ENCODE measurements at places on chromosomes 1 and 21.
A peak's percentile ranks its signal among the peaks of the same experiment; 100 is the strongest.

GRCh38 chr1:153599847-153600246 lies 13.1 kb downstream of the S100A16 start:
- no peak for DNase-seq

GRCh38 chr1:31258581-31258980 lies 18.9 kb upstream of the NKAIN1 start:
- no peak for DNase-seq

DNA sequence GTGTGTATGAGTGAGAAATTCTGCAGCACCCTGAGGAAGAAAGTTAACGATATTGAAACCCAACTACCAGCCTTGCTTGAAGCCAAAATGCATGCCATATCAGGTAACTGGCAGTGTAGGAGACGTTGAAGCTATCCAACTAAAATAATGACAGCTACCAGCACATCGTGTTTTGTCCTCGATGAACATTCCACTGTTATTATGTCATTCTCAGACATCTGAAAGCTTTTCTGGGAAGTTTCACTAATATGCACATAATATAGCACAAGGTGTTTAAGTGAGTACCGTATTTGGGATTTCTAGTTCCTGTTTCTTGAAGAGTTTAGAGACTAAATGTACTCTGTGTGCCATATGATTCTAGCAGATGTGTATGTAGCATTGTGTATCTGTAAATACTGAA lies 173.5 kb downstream of the DISC1 start:
- DNase-seq: peak; percentile 34

- DNase-seq: no peak
Observed at GRCh38 chr21:37534431-37534830, 167.9 kb downstream of the DYRK1A start.

- DNase-seq: no peak
Observed at GRCh38 chr1:45922813-45923212, 119.4 kb downstream of the MAST2 start.

DNA sequence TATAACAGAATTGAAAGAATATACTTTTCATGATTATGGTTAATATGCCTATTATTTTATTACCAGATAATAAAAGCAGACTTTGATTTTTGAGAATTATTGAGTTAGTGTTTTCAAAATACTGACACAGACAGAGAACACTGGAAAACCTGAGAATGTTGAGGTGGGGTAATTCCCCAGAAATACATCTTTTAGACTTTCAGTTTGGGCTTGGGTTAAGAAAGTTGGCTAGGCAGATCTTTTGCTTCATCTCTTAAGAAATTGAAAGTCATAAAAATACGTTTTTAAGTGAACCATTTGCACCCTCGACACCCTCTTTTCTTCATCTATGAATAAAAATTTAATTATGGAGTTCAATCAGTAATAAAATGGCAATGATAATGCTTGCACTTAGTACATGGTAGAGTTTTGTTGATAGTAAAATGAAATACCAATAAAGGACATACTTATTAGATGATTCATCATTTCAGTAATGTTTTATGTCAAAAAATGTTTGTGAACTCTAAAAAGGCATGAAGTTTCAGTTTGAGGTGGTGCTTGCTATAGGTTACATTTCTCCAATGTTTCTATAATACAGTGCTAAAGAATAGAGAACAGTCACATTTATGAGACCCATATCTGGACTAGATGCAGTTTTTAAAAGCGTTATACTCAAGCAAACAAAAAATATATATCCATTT lies 1.9 kb upstream of the SAMSN1 start:
- no peak for DNase-seq

GRCh38 chr21:43301409-43302061 lies 125.4 kb downstream of the SIK1 start:
- no peak for DNase-seq

- DNase-seq: peak; percentile 48
Observed at GRCh38 chr1:228752675-228753265, 17.5 kb downstream of the RHOU start.

DNA sequence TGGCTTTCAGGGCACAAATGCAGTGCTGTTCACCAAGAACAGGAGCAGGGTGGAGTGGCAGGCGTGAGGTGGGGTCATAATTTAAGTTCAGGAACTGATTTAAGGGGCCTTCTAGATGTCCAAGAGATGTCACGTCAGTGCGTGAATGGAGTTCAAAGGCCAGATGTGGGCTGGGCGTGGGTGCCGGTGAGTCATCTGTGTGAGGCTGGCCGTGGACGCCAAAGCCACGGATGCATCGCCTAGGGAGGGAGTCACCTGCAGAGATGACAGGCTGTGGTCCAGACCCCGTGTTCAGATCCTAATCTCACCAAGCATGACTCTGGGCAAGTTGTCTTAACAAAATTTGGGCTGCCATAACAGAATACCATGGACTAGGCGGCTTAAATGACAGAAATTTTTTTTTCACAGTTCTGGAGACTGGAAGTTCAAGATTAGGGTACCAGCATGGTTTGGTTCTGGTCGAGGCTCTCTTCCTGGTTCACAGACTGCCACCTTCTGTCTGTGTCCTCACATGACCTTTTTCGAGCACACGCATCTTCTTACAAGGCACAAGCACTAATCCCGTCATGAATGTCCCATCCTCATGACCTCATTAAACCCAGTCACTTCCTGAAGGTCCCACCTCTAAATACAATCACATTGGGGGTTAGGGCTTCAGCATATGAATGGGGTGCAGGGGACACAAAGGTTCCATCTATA lies 109.6 kb downstream of the PRDM2 start:
- no peak for DNase-seq

- peak; percentile 60 for DNase-seq
Observed at GRCh38 chr1:230105754-230106625, 39.0 kb downstream of the GALNT2 start.

- no peak for DNase-seq
Observed at GRCh38 chr1:152457071-152457470, 43.0 kb upstream of the CRNN start.

DNA sequence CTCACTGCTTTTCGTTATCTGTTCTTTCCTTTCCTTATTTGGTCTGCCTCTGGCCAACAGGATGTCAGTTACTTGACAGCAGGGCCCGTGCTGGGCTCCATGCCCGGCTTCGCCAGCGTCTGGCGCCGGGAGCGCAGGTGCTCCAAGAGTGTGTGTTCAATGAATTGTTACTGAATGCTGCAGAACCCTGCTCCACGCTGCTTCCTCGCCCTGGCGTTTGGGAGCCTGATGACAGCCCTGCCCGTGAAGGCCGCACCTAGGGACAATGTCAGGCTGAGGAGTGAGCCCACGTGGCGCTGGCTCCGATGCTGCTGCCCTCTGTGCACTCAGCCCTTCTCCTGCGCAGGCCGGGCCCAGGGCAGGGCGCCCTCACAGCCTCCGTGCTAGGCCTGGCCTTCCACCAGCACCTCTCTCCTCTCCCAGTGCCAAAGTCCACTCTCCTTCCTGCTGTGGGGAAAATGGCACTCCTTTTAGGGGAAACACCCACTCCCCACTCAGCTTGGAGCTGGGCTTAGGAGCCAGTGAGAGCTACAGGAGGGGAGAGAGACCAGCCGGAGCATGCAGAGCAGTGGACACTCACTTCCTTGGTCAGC lies 51.4 kb downstream of the ACBD3 start:
- DNase-seq: no peak

DNA sequence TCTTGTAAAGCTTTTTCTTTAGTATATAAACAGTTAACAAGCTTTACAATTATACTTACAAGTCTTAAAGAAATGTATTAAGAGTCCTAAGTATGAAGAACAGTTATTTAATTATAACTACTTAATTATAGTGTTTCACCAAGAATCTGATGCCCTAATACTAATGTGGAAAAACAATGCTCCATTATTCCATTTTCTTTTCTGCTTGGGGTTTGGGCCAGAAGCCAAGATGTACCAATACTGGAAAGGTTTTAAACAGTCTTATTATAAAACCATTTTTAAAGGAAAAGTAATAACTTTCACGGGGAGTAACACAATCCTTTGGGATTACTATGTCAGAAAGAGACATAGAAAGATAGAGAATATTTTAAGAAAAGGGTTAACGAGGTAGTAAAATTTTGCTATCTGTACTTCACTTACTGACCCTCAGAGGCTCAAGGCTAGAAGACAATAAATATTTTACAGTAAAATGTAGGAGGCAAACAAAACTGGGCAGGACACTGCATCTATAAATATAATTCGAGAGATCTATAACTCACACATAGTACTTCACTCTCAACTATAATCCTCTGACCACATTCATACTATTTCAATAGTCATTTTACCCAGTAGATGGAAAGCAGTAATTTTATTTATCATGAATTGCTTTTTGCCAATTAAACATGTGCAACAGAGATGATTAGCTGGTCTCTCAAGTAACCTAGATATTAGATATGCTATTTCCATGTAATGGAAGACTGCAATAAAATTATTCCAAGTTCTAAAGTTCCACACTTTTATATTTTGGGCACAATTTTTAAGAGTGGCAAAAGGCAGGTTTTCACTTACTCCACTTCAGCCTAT lies 63.9 kb downstream of the LTN1 start:
- DNase-seq: no peak

- DNase-seq: no peak
Observed at GRCh38 chr21:14522736-14523135, 23.4 kb downstream of the SAMSN1 start.

DNA sequence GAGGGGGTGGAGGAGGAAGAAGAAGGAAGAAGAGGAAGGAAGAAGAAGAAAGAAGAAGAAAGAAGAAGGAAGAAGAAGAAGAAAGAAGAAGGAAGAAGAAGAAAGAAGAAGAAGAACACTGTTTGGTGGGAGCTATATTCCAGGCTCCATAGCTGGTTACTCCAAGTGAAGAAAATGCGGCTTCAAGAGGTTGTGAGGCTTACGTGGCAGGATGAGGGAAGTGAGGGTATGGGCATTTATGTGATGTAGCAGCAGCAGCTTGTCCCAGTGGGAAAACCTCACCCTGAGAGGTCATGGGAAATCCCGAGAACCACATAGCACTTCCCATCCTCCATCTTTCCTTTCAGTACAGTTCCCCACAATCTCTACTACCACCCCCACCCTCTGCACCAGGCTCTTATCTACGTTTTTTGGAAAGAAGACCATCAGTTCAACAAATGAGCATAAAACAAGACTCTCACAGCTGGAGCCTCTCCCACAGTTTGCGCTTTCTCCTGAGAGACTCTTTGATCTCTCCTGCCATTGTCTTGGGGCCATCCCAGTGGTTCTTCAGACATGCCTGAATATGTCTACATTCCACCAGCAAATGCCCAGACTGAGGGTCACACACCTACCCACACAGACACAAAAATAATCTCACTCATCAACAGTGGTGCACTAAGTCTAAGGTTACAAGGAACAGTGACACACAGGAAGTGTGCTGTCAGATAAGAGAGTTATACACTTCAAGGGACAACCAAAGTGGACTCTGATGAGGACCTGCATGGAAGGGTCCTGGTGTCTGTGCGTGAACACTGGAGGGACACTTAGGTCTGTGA lies 77.9 kb upstream of the KCNJ15 start:
- no peak for DNase-seq

GRCh38 chr1:57599236-57599994 lies 175.6 kb upstream of the DAB1 start:
- DNase-seq: peak; percentile 81

GRCh38 chr1:193707271-193708021 lies 521.0 kb upstream of the B3GALT2 start:
- DNase-seq: peak; percentile 57

DNA sequence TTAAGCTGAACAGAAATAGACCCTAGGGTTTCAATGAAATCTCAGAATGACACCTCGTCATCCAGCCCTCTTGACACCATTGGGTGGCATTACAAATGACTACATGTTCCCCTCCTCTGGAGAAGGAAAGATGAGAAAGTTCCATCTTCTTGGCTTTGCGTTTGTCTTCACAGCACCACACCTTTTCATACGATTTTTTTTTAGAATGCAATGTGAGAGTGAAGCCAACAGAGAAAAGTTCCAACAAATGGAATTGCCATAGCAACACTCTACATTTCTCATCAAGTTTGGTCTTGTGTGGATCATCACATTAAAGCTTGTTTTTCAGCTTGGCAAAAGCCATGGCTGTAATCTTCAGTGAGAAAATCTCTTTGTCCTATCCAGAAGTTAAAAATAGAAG lies 183.4 kb upstream of the SNX7 start:
- no peak for DNase-seq

- DNase-seq: no peak
Observed at GRCh38 chr1:164723296-164723798, 164.4 kb downstream of the PBX1 start.

DNA sequence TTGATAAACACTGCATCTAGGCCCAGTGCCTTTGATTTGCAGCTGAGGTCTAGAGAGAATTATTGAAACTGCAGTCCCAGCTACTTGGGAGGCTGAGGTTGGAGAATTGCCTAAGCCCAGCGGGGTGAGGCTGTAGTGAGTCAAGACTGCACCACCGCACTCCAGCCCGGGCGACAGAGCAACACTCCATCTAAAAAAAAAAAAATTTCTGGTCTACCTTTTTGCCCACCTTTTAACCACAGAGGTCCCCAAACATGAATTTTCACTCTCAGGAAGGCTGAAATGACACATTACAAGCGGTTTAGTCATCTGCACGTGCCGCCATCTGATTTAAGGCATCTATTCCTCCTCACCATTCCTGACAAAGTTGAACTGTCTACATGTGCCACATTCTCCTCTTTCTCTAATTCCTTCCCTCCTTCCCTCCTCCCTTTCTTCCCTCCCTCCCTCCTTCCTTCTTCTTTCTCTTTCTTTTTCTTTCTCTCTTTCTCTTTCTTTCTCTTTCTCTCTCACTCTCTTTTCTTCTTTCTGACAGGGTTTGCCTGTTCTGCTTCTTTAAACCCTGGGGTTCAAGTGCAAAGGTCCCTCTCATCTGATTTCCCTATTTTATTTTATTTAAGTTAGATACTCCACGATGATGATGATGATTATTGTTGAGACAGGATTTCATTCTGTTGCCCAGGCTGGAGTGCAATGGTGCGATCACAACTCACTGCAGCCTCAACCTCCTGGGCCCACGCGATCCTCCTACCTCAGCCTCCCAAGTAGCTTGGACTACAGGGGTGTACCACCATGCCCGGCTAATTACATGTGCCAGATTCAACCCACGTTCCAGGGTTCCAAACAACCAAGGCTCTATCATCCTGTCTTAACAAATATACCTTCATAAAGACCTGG lies 3.0 kb upstream of the SOD1 start:
- DNase-seq: no peak

GRCh38 chr1:239212811-239213220 lies 173.6 kb upstream of the CHRM3 start:
- DNase-seq: no peak

- no peak for DNase-seq
Observed at GRCh38 chr1:41637367-41637766, 152.9 kb upstream of the EDN2 start.

GRCh38 chr1:198929111-198929604 lies 290.3 kb downstream of the PTPRC start:
- no peak for DNase-seq

GRCh38 chr21:38839328-38840286 lies 33.9 kb downstream of the ETS2 start:
- DNase-seq: peak; percentile 97

DNA sequence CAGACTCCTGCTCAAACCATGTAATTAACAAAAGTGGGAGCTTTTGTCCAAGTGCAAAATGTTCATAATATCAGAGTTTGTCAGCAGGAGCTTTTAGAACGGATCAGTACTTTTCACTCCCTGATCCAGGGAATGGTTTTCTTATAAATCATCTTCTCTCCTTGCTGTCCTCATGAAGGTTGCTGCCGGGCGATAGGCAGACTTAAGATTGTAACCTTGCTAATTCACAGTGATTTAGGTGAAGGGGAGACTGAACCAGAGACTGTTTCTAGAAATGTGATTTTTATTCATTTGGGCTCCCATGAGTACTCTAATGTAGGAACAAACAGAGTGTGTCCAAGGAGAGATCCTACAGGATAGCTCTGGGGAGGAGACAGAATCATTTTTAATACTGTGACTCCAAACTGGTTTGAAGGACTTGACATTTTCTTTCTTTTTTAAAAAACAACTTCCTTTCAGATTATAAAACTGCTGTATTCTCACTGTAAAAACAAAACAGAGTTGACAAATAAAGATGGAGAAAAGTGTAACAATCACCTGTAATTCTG lies 23.7 kb downstream of the ELAVL4 start:
- no peak for DNase-seq
